Pancreas (tissue), 10 donors: ENCODE measurements at places on chromosomes 7 and 10.

DNA sequence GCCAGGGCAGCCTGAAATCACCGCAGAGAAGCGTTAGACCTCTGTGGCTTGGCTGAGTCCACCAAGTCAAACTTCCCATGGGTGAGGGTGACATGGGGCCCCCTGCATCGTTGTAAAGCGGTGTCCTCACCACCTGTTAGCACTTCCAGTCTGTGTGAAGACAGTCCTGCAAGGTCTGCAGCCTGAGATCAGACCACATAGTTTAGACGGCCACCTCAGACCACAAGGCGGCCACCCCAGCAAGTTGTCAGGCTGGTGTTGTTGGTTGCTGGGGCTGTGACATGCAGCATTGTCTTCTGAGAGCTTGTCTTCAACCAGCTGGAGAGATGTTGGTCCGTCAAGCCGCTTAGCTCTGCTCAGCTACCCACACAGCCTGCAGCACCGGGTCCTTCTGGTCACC, 44.1 kb upstream of the TARP start:
- H3K27me3 ChIP-seq, result no peaks in the 10 kb centered on the region
- no peaks in the 10 kb centered on the region for H3K36me3 ChIP-seq
- no peak for DNase-seq

GRCh38 chr10:71214641-71215559, 2.5 kb downstream of the UNC5B start:
- peaks cover 3% of the 10 kb centered on the region for H3K4me1 ChIP-seq
- H3K36me3 ChIP-seq, result no peaks in the 10 kb centered on the region
- DNase-seq, result no peak
- no peak overlapping the region for H3K4me3 ChIP-seq

GRCh38 chr7:45036796-45037195, 36.8 kb downstream of the CCM2 start:
- H3K36me3 ChIP-seq, result no peaks in the 10 kb centered on the region
- H3K27ac ChIP-seq, result no peak overlapping the region
- no peak overlapping the region for H3K4me3 ChIP-seq
- DNase-seq, result no peak

DNA sequence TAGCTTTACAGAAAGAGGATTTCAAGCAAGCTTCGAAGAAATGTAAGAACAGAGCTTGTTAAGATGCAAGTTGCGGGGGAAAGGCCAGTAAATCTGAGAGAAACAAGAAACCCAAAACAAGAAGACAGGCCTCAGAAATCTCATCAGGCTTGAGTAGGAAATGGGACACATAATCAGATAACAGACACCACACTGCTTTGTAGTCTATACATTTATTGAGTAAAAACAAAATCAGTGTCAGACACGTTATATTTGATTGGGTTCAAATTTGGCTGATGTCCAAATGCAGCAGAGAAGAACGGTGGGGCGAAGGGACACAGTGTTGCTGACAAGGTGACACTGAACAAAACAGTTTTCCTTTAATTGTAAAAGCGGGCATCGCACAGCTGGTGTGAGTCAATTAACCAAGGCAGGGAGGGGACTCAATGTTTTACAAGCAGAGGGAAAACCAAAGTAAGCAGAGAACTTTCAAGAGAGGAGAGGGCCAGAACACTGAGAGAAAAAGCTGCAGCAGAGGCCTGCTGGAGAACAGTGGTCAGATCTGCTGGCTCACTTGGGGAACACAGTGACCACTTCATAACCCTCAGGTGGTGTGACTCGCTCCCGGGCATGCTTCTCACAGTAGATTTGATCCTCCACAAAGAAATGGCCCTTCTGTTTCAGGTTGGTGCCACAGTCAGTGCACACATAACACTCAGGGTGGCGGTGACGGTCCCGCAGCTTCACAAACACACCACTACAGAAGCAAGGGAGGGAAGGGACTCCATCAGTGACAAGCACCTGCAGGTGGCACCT, 43.5 kb downstream of the ACSM6 start:
- H3K27me3 ChIP-seq, result no peaks in the 10 kb centered on the region
- H3K36me3 ChIP-seq, result no peaks in the 10 kb centered on the region
- H3K4me3 ChIP-seq, result no peak overlapping the region
- no peak overlapping the region for H3K27ac ChIP-seq
- no peak for DNase-seq
- no peaks in the 10 kb centered on the region for H3K4me1 ChIP-seq

- no peaks in the 10 kb centered on the region for H3K36me3 ChIP-seq
- no peak overlapping the region for H3K27ac ChIP-seq
- no peak for DNase-seq
- no peaks in the 10 kb centered on the region for H3K4me1 ChIP-seq
- H3K27me3 ChIP-seq, result no peaks in the 10 kb centered on the region
These were observed 101.1 kb downstream of the PLXNA4 start for GRCh38 chr7:132475037-132475668.

GRCh38 chr10:121684276-121684675, 86.0 kb upstream of the FGFR2 start:
- DNase-seq, result no peak
- no peak overlapping the region for H3K4me3 ChIP-seq
- H3K4me1 ChIP-seq, result no peaks in the 10 kb centered on the region
- no peaks in the 10 kb centered on the region for H3K27me3 ChIP-seq

- no peak for DNase-seq
- no peak overlapping the region for H3K4me3 ChIP-seq
- no peaks in the 10 kb centered on the region for H3K36me3 ChIP-seq
- no peaks in the 10 kb centered on the region for H3K4me1 ChIP-seq
- no peak overlapping the region for H3K27ac ChIP-seq
These were observed 77.4 kb upstream of the NRBF2 start for GRCh38 chr10:63055705-63056104.

GRCh38 chr10:17808971-17809841, at the start of gene MRC1:
MRC1 (plus strand) TSS chr10:17809348; CDS start chr10:17809466, 118 bp downstream.
- no peak within 1 kb of the TSS for H3K4me3 ChIP-seq
- no peaks in the 10 kb centered on the region for H3K27me3 ChIP-seq
- H3K27ac ChIP-seq, result no peak within 1 kb of the TSS
- H3K36me3 ChIP-seq, result no peaks in the 10 kb centered on the region
- DNase-seq, result no peak

DNA sequence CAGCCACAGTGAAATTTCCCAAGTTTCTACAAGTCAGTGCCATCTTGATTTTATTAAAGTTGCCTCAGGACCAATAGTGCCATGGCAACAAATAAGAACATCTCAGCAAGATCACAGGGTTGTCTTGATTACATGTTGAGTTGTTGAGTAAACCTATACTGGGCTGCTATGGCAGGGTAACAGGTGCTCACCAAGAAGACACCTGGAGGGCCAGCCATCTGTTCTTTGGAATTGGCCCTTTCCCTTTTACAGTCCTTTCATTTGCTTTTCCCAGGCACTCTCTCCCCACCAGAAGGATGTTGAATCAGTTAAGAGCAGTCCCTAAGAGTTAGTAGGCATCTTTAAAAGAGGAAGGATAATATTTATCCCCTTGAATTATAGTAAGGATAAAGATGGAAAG, 582.0 kb downstream of the TNS3 start:
- H3K36me3 ChIP-seq, result no peaks in the 10 kb centered on the region
- H3K4me1 ChIP-seq, result no peaks in the 10 kb centered on the region
- H3K4me3 ChIP-seq, result no peak overlapping the region
- H3K27me3 ChIP-seq, result no peaks in the 10 kb centered on the region

DNA sequence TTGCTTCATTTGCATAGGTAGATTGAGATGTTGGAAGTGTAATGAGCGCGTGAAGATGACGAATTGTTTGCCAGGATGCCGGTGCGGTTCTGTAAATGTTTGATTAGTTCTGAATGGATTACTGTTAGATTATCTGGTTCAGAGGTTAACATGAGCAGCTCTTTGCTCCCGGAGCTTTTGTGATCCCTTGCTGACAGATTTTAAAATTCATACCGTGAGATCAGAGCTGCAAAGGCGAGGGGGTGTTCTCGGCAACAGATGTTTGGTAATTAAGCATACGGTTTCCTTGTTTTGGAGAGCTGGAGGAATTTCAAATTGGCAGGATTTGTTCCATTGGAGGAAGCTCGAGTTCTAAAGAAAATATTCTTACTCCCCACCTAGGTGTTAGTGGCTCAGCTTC, 237.8 kb upstream of the GPR26 start:
- DNase-seq, result no peak
- no peak overlapping the region for H3K27ac ChIP-seq
- no peaks in the 10 kb centered on the region for H3K4me1 ChIP-seq
- no peaks in the 10 kb centered on the region for H3K36me3 ChIP-seq

GRCh38 chr10:89466599-89467035, 52.2 kb downstream of the IFIT5 start:
- DNase-seq, result no peak
- no peaks in the 10 kb centered on the region for H3K27me3 ChIP-seq

DNA sequence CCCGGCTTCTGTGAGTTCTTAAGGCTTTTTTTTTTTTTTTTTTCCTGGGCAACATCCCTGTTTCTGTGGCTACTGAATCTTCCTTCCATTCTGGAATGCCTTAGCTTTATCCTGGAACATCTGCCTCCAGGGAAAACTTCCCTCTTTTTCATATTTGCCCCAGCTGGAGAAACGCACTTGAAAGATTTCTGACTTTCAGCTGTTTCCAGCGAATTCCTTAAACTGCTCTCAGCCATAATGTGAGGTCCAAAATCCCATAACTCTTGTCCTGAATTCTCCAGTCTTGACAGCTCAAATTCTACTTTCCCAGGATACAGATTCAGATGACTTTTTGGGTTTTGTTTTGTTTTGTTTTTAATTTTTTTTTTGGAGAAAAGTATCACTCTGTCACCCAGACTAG, 263.6 kb upstream of the AUTS2 start:
- H3K36me3 ChIP-seq, result no peaks in the 10 kb centered on the region
- H3K27ac ChIP-seq, result no peak overlapping the region
- no peaks in the 10 kb centered on the region for H3K4me1 ChIP-seq
- no peak for DNase-seq
- H3K4me3 ChIP-seq, result no peak overlapping the region
- H3K27me3 ChIP-seq, result no peaks in the 10 kb centered on the region

GRCh38 chr7:27128034-27128433, 2.5 kb downstream of the HOXA4 start:
- H3K36me3 ChIP-seq, result no peaks in the 10 kb centered on the region
- no peak for DNase-seq
- H3K4me1 ChIP-seq, result no peaks in the 10 kb centered on the region
- H3K27me3 ChIP-seq, result peaks cover 8% of the 10 kb centered on the region
- H3K27ac ChIP-seq, result no peak overlapping the region

DNA sequence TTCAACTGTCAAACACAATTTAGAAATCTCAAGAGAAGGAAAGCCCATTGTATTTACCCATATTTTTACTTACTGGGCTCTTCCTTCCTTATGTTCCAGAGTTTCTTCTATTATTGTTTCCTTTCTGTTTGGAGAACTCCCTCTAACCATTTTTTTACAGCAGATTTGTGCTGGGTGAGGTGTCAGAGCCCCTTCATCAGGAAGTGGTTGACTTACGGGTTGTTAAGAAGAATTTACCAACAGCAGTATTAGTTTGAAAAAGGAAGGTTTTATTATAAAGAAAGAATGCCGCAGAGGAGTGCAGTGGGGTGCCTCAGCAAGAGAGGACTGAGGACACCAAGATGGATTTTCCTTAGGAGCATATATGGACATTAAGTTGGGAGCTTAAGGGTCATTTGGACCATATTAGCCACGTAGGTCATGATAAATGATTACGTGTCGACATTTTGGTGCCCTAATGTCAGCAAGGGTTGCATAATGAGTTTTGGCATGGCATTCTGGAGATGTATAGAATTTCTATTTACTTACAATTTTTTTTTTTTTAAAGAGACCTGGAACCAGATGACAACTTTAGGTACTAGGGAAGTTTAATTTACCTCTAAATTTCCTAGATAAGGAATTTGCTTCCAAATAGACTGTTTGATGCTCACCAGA, 6.3 kb upstream of the TBATA start:
- H3K4me1 ChIP-seq, result no peaks in the 10 kb centered on the region
- H3K27ac ChIP-seq, result no peak overlapping the region
- H3K36me3 ChIP-seq, result no peaks in the 10 kb centered on the region
- no peak for DNase-seq

GRCh38 chr7:116417593-116418345, 81.8 kb upstream of the CAV2 start:
- H3K36me3 ChIP-seq, result no peaks in the 10 kb centered on the region
- no peak overlapping the region for H3K27ac ChIP-seq
- no peaks in the 10 kb centered on the region for H3K27me3 ChIP-seq
- H3K4me1 ChIP-seq, result no peaks in the 10 kb centered on the region

DNA sequence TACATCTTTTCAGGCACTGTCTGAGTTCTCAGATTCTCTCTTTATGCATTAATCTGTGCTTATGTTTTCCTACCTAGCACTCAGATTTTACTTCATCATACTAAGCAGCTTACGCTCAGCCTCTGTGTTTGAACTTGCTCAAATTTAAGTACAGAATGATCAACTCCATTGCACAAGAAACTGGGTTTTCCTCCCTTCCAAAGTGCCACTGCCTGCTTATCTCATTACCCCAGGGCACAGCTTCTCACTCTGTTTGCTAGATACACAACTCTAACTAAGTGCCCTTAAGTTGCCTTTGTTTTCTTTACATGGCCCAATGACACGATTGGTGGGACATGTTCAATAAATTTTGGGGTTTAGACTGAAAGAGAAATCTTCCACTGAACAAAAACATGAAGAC, 267.7 kb downstream of the GFRA1 start:
- H3K4me1 ChIP-seq, result no peaks in the 10 kb centered on the region
- H3K27ac ChIP-seq, result no peak overlapping the region
- no peak overlapping the region for H3K4me3 ChIP-seq
- H3K36me3 ChIP-seq, result no peaks in the 10 kb centered on the region

- no peak overlapping the region for H3K4me3 ChIP-seq
- no peak for DNase-seq
- H3K4me1 ChIP-seq, result no peaks in the 10 kb centered on the region
- no peaks in the 10 kb centered on the region for H3K27me3 ChIP-seq
- no peak overlapping the region for H3K27ac ChIP-seq
These were observed 24.3 kb upstream of the LAMB1 start for GRCh38 chr7:108027239-108027638.

DNA sequence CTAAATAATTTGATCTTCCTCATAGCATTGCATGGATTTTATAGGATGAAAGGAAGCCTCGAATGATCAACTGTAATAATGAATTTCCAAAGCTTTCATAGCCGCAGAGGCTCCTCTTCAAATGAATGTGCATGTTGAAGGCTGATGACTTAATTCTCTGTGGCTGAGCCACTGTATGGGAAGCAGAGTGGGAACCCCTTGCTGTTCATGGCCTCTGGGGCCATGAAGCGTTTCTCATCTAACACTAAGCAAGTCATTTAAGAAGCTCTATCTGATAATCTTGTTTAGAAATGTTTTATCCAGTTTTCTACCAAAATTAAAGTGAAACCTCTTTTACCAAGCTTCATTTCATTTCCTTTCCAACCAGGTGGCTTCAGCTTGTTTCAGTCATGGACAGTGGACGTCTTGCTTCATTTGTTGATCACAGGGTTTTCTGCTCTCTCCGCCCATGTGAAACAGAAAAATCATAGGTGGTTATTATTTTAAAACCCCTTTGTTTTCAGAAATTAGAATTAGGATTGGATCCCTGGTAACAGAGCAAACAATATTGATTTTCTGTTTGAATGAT, 10.3 kb upstream of the ADARB2 start:
- no peak for DNase-seq
- no peaks in the 10 kb centered on the region for H3K36me3 ChIP-seq
- no peaks in the 10 kb centered on the region for H3K27me3 ChIP-seq
- no peaks in the 10 kb centered on the region for H3K4me1 ChIP-seq
